Putamen (tissue), 1 donor: ENCODE measurements at places on chromosomes 7 and 10.

GRCh38 chr7:136528329-136528728 is 340.1 kb upstream of the CHRM2 start:
- DNase-seq, result no peak

DNA sequence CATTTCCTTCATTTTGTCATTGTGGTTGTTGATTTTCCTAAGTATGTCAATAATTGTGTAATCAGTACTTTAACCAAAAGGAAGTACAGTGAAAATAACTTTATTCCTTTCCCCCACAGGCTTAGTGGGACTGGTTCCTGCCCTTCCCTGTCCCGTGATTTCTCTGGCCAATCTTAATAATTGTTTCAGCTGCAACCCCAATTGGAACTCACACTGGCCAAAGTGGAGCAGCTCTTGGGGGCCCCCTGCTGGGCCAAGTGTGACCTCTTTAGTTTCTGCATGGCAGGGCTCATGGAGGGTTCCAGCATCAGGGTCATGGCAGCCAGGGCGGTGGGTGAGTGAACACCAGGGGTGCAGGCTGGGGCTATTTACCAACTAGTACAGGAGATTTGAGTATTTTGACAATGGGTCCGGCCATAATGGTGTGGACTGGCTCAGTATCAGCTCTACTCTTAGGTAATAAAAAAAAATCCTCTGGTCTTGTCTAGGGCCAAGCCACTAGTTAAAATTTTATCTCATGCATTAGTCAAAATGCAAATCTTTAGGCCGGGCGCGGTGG is 31.7 kb downstream of the CYCS start:
- peak; percentile 37 for DNase-seq

DNA sequence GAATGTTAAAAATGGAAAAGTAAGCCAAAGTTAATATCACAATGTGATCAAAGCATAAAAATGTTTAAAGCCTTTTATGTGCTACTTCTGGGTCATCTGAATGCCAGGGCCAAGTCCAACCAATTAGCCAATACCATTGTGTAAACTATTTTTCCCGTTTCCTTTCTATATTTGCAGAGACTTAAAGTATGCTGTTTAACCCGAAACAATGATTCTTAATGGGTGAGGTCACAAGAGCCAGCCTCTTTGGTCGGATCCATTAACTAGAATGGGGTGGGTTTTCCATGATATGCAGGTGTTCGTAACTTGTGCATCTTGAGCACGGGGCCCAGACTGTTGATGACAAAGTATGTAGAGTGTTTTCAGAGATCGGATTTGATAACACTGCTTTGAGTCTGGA is 111.3 kb upstream of the IGFBP3 start:
- DNase-seq, result no peak

GRCh38 chr7:22729180-22729825 is 2.3 kb downstream of the IL6 start:
- DNase-seq, result no peak

GRCh38 chr10:5648494-5649457 is 17.6 kb downstream of the ASB13 start:
- DNase-seq, result no peak

DNA sequence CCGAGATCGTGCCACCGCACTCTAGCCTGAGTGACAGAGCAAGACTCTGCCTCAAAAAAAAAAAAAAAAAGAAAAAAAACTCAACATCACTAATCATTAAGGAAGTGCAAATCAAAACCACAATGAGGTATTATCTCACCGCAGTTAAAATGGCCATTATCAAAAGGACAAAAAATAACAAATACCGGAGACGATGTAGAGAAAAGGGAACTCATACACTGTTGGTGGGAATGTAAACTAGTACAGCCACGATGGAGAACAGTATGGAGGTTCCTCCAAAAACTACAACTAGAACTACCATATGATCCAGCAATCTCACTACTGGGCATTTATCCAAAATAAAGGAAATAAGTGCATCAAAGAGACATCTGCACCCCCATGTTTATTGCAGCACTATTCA is 24.3 kb downstream of the GRK5 start:
- no peak for DNase-seq

DNA sequence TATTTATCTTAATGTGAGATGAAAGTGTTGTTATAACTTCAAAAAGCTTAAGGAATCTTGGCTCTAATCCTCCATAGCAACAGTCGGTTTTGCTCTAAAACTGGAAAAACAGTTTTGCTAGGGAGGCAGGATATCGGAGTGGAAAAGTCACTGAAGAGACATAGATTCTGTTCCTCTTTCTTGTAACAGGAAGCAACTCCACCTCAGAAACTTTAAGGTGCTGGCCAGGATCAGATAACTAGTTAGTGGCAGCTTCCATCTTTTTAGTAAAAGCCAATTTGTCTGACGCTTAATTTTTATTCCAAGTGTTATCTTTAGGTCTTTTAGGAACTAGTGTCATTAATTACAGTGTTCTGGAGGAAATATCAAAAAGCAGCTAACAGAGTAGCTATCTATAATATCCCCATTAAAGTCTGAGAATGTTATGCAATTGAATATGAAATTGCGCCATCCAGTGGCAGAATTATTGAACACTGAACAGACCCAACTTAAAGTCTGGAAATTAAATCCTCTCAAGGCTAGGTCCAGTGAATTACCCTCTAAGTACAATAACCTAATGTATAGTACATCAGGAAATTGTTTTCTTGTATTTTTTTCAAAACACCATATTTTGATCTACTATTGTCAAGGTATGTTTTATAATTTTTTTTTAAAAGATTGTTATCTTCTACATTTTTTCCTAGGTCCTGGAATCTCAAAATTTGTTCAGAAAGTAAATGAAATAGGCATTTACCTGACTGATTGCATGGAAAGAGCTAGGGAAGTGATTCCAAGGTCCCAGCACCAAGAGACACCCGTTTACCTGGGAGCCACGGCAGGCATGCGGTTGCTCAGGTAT is 65.9 kb upstream of the CC2D2B start:
- DNase-seq, result peak; percentile 30

DNA sequence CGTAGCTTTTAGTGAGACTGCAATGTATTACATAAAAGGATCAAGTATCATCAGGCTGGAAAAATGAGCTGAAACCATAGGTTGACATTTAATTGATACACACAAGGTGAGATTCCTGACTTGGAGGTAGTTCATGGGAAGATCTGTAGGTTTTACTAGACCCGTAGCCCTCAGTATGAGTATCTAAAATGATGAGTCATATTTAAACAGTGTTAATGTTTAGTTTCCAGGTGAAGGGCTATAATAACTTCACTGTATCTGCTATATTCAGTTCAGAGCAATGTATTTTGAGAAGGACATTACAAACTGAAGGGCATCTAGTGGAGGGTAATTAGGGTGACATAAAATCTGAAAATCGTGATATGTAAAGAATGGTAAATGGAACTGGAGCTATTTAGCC is 35.0 kb downstream of the ENTPD1 start:
- no peak for DNase-seq

DNA sequence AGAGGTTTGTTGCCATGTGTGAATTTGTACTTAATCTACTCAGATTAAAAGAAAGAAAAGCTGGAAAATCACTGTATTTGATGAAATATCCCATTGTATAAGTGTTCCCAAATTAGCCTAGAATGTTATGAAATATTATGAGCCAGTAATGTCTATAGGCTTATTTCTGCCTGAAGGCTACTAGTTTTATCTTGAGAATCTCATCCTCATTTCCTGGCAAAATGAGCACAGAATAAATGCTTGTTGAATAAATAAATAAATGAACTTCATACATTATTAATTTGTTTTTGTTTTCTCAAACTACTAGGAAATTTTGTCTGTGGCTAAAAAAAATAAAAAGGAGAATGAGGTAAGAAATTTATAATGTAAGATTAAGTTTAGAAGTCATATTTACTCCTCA is 25.5 kb downstream of the HELLS start:
- DNase-seq, result no peak

GRCh38 chr7:21538936-21539495 is 3.8 kb upstream of the DNAH11 start:
- no peak for DNase-seq

DNA sequence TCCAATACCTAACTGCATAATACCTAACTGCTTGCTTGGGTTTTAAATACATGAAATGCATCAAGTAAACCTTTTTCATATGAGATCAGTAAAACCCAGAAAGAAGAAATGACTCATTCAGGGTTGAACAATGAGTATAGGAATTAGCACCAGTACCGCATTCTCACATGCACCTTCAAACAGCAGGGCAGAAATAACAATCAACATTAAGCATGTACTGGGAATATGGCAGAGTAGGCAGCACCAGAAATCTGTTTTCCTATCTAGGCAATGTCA is 850.3 kb upstream of the SORCS1 start:
- no peak for DNase-seq

- no peak for DNase-seq
These were observed 15.8 kb downstream of the CPA1 start for GRCh38 chr7:130396109-130396508.

- DNase-seq, result no peak
These were observed 278.7 kb upstream of the PHYHIPL start for GRCh38 chr10:58897708-58898107.

GRCh38 chr10:35378541-35379210 is 42.4 kb downstream of the CCNY start:
- no peak for DNase-seq

DNA sequence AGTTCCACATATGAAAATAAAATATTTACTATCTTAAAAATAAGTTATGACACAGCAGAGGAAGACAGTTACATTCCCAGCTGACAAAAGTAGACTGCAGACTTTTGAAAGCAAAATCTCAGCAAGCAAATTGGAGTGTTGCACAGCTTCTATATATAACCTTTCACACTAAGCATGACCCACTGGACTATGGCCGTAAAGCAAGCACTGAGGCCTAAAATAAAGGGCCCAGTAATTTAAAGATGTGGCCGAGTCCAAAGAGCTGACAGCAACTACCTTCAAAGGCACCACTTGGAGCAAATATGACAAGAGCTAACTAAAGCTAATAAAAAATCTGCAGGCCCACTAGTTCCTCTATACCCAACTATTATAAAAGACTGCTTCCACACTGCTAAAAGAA is 6.5 kb downstream of the GDI2 start:
- DNase-seq, result no peak

- DNase-seq, result no peak
These were observed 13.1 kb downstream of the ADGRA1 start for GRCh38 chr10:133100706-133101415.

GRCh38 chr7:33854801-33855350 is 50.5 kb upstream of the BMPER start:
- DNase-seq, result no peak

DNA sequence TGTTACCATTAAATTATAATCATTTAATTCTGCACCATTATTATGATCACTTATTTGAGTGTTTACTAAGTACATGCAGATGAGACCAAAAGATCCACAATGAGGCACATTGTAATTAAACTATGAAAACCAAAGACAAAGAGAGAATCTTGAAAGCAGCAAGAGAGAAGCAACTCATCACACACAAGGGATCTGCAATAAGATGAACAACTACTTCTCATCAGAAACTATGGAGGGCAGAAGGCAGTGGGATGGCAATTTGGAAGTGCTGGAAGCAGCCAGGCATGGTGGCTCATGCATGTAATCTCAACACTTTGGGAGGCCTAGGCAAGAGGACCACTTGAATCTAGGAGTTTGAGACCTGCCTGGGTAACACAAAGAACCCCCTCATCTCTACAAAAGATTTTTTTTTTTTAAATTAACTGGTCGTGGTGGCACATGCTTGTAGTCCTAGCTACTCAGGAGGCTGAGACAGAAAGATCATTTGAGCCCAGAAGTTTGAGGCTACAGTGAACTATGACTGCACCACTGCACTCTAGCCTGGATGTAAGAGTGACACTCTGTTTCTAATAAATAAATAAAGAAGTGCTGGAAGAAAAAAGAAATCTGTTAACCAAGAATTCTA is 47.7 kb downstream of the CDK6 start:
- DNase-seq, result no peak

GRCh38 chr10:71743089-71743838 is 23.7 kb upstream of the C10orf105 start:
- DNase-seq, result no peak

DNA sequence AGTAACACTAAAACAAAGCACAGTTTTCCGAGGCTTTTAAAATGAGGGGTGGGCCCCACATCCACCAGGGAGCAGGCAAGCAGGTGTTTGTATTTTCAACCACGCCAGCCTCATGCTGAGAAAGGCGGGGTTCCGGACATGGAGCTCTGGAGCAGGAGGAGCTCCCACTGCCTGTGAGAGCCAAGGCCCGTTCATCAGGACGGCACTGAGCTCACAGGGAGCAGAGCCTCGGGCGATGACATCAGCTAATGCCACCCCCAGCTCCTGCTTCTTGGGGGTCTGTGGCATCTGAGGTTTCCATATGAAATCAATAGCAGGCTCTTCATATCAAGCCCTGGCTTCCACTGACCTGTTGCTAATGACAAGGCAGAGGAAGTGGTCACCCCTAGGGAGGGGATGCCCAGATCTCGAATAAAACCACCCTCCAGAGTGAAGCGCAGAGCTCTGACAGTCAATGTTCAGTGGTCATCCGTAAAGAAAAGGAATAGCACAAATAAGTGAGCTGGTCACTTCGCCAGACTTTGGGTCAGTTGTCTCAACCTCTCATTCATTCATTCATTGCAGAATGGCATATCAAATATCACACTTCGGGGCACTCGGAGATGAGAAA is 89.1 kb downstream of the TNS3 start:
- no peak for DNase-seq

- no peak for DNase-seq
These were observed 38.2 kb downstream of the SPOCK2 start for GRCh38 chr10:72049969-72050781.

GRCh38 chr10:100970076-100970913 is 991 bp downstream of the SEMA4G start:
- no peak for DNase-seq

- no peak for DNase-seq
These were observed 558.1 kb downstream of the PTPRN2 start for GRCh38 chr7:158029509-158029908.

- DNase-seq, result no peak
These were observed 96.8 kb upstream of the PHYHIPL start for GRCh38 chr10:59079386-59080226.

GRCh38 chr10:36092116-36092515 is 450.0 kb upstream of the FZD8 start:
- DNase-seq, result no peak

DNA sequence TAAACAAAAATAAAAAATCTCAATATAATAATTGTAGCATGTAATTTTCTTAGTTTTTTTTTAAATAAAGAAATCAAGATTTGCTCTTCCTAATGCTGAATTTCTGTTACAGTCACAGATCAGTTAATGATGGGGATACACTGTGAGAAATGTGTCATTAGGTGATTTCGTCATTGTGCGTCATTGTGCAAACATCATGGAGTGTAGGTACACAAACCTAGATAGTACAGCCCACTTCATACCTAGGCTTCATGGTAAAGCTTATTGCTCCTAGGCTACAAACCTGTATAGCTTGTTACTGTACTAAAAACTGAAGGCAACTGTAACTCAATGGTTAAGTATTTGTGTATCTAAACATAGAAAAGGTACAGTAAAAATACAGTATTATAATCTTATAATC is 74.4 kb upstream of the LSM8 start:
- DNase-seq, result no peak

GRCh38 chr7:81135324-81135723 is 216.5 kb upstream of the SEMA3C start:
- DNase-seq, result no peak

GRCh38 chr10:89114846-89115625 is 92.1 kb downstream of the CH25H start:
- no peak for DNase-seq

GRCh38 chr7:50273870-50274269 is 30.6 kb upstream of the IKZF1 start:
- DNase-seq, result no peak

- DNase-seq, result no peak
These were observed 17.8 kb downstream of the ESYT2 start for GRCh38 chr7:158811461-158811860.
